ENCODE measurements at places on chromosomes 16 and 17.
A peak's percentile ranks its signal among the peaks of the same experiment; 100 is the strongest.

DNA sequence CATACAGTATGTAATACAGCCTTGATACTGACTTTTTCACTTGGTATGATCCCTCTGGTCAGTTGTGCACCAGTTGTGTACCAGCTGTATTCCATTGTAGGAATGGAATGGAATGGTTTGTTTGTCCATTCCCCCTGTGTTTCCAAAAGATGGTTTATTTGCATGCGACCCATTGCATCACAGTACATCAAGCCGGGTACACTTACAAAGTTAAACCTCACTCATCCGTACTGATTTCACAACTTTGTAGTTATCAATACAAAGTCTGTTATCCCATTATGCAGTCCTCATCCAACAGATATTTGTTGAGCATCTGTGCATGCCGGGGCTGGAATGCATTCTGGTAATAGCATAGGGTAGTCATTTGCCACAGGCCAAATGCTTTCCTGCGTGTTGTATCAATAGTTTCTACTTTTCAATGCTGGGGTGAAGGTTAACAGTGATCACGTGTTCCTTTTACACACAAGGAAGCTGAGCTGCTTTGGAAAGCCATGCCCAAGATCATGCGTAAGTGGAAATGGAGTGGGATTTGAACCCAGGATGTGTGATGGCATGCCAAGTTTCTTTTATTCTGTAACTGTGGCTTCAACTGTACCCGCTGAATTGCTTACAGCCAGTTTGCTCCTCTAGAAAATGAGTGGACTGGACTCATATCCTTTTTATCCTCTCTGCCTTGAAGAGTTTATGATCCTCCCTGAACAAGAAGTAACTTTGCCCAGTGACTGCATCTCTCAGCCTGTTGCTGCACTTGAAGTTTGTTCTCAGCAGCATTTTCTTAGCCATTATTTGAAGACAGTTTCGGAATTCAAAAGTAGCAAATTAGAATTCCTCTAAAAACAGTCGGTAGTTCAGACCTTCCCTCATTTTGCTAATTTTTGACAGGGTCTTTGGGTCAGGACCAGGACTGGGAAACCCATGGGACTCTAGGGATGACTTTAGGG is 228.5 kb downstream of the CCDC182 start:
- no peak for DNase-seq

DNA sequence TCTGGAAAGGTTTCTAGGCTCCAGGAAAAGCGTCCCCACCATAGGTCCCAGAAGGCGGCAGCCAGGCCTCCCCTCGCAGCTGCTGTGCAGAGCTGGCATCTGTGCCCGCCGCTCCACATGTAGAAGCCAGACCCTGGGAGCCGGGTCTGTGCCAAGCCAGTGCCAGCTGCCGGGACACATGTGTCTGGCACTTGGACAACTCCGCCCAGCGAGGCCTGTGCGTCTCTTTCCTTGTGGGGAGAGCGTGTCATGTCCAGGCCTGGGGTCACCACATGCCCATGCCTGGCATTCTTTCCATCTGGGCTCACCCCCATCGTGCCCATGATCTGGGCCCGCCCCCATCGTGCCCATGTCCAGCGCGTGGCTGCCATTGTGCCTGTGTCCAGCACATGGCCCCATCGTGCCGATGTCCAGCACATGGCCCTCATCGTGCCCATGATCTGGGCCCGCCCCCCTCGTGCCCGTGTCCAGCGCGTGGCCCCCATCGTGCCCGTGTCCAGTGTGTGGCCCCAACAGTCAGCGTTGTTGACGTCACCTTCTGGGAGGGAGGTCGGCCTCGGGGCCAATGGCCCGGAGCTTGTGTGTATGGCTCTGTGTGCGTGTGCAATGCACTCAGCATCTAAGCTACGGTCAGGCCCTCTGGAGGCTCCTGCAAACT is 13.3 kb upstream of the ACSF3 start:
- no peak for DNase-seq

GRCh38 chr16:57314161-57314785 is 29.8 kb upstream of the PLLP start:
- no peak for DNase-seq

DNA sequence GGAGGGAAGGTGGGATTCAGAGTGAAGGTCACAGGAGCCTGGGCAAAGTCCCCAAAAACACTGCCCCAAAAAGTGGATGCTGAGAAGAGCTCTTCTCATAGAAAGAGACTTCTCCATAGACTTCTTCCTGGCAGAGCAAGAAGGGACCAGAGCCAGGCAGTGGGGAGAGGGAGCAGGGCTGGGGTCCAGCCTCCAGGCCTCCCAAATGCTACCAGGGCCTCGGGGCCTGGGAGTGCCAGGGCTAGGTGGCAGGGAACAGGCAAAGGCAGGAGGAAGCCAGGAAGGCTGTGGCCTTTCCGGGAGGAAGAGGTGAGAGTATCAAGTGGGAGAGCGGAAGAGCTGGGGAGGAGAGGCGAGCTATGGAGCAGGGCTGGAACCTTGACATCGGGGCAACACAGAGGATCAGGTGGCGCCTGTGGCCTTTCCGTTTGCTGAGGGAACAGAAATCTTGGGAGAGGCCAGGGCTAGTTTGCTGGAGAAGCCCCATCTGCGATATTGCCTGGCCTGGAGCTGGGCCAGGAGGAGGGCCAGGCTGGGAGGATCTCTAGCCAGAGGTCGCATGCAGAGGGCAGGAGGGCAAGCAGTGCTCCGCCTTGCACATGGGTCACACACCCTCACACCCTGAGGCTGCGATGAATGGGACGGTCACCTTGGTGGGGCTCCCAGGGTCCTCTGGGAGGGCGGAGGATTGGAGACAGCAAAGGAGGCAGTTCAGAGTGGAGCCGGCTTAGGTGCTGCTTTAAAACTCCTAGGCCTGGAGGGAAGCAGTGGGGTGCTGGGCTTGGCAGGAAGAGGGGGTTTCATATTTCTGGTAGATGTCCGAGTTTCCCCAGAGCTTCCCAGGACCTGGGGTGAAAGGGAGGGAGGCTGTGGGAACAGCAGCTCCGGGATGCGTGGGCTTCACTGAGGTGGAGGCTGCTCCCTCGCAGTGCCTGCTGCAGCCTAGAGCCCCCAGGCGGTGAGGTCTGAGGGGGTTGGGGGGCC is 3.4 kb downstream of the SLC16A5 start:
- DNase-seq = no peak

DNA sequence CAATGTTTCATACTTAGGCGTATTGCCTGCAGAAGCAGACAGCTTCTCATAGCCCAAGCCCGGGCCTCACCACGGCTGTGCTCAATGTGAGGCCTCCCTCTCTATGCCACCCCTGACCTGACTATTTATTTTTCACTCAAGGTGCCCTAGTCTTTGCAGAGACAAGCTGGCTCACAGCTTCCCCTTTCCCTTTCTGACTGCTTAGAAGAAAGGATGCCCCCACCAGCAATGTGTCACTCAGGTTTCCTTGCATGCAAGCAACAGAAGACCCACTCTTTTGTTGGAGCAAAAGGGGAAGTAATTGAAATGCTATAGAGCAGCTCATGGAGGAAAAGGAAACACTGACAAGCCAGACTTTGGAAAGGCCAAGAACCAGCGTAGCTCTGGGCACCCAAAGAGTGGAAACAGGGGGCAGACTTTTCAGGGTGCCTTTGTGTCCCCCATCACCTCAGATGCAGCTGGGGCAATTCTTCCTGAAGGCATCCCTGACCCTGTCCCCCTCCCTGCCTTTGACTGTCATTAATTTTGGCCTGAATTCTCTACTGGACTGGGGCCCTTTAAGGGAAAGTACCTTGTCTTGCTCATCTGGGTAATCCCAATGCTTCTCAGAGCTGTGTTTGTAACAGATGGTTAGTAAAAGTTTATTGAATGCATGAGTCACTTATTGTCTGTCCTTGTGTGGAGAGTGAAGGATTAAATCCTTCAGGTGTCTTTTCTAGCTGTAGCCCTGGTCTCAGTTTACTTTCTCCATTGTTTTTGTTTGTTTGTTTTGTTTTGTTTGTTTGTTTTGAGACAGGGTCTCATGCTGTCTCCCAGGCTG is 17.8 kb downstream of the RGS9 start:
- peak; percentile 28 for DNase-seq

- DNase-seq = no peak
These were observed 61.1 kb upstream of the KCNJ16 start for GRCh38 chr17:70013911-70014310.

DNA sequence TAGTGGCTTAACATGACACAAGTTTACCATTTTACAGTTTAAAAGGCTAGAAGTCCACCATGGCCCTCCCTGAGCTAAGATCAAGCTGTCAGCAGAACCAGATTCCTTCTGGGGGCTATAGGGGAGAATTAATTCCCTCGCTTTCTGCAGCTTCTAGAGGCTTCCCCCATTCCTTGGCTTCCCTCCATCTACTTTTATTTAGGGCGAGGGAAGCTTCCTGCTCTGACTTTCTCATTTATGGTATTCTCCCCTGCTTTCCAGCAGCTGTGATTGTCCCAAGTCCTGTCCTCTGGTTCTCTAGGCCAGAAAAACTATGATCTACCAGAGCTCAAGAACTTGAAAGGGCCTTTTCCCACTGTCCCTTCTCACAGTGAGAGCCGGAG is 4.3 kb downstream of the CETP start:
- DNase-seq = no peak

DNA sequence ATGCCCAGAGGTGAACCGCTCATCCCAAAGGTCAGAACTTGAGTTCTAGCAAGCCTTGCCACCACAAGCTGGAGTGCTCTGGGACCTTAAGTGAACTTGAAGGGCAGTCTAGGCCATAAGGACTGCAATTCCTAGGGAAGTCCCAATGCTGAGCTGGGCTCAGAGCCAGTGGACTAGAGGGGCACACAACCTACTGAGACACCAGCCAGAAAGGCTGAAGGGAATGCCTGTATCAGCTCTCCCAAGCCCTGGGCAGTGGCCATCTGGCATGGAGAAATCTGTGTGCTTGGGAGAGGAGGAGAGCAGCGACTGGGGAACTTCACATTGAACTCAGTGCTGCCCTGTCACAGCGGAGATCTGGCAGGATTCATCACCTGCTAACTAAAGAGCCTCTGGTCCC is 201.3 kb downstream of the CEP112 start:
- no peak for DNase-seq

DNA sequence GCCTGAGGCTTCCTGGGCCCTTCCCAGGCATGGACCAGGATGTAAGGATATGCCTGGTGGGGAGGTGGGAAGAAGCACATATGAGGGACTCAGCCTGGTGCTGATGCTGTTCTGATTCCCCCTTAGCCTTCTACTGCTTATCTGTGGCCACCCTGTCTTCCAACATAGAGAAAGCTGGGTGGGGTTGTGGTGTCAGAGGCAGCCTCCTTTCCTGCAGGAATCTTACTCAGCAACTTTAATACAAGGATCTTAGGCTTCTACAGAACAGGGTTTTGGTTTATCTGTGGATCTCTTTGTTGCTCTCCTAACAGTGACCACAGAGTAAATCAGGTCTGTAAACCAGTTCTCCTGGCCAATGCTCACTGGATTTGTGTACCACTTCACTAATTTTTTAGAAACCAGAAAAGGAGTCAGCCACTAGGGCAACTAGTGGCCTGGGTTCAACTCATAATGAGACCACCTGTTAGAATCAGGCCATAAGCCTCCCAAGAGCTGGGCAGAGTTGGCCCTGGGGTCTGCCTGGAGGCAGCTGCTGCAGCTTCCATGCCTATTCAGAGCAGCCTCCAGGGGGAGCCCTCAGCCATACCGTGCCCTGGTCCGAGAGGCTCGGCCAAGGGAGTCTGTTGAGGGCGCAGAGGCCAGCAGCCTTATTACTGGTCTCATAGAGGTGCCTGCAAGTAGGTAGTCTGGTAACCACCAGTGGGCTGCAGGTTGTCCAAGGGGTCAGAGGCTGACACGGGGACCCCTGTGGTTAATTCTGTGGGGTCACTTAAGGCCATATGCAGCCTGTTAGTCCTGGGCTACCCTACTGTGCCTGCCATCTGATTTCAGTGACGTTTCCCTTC is 7.1 kb downstream of the HAS3 start:
- DNase-seq = peak; percentile 72

- DNase-seq = no peak
These were observed 7.6 kb downstream of the ATXN1L start for GRCh38 chr16:71853413-71853812.

GRCh38 chr17:77801545-77802332 is 156.8 kb upstream of the TNRC6C start:
- no peak for DNase-seq

- no peak for DNase-seq
These were observed 561 bp upstream of the HERPUD1 start for GRCh38 chr16:56931271-56931891.

DNA sequence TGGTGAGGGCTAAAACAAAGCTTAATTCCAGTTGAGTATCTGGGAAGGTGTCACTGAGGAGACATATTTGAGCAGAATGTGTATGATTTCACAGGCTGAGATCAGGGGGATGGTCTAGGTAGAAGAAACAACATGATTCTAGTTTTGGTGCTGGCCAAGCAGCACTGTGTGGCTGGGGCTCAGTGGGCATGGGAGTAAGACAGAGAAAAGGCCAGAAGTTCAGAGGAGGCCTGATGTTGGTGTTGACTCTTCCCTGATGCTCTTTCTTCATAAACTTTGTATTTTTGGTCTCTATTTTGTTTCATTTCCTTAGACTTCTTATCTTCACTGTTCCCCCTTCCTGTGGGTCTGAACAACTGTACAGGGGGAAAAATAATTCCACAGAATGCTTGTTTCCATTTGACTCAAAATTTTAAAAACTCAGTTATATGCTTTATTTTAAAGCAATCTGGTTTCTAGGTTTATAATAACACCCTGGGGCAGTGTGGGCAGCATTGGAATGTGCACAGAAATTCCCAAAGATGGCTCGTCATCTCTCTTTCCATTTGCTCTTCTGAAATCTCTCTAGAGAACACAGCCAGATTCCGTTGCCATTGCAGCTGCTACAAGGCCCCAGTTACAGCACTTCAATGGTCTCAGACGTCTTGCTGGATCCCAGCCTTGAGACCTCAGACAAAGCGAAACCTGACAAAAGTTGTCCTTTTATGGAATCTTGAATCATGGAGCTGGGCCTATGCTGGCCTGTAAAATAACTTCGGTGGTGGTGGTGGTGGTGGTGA is 68.3 kb downstream of the SNX11 start:
- DNase-seq = peak; percentile 68

GRCh38 chr17:2123375-2124251 is 68.7 kb downstream of the HIC1 start:
- DNase-seq = peak; percentile 21

DNA sequence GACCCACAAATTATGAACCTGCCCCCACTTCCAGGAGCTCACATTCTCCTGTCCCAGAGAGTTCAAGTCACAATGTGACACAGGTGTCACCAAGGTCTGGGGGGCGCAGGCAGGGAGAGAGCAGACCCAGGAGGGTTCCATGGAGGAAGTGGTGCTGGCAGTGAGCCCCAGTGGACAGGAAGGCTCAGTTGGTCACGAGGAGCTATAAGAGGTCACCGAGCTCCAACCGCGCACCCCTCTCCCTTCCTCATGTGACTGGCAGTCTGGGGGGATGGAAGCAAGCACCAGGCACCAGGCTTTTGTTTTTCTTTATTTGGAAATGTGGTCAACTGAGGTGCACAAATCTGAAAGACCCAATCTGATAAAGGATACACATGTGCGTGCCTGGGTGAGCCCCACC is 2.5 kb downstream of the ITGAD start:
- no peak for DNase-seq

- peak; percentile 79 for DNase-seq
These were observed 280.2 kb downstream of the SEC14L1 start for GRCh38 chr17:77420804-77421629.

- DNase-seq = peak; percentile 71
These were observed at the start of gene SYT17 for GRCh38 chr16:19167710-19168370. Gene SYT17 (plus strand): TSS chr16:19168240. CDS start chr16:19168647, 407 bp downstream.

Measured in AG08395 (cell line).